ENCODE measurements at places on chromosomes 7 and 10. TPM values are rescaled to one million over a fixed set of nuclear protein-coding genes. Genes with fewer than 3 reads are reported as not detected.

Gene PHKG1
- total RNA-seq: 0.75 TPM

Gene RHEB
- 87.0 TPM for total RNA-seq

Gene C7orf25
- 2.5 TPM for total RNA-seq

Gene SFRP5
- total RNA-seq: not detected

Gene UNCX
- not detected for total RNA-seq

Gene PIP
- total RNA-seq: not detected

Gene TMEM229A
- total RNA-seq: not detected

Gene CNPY1
- not detected for total RNA-seq

Gene SPDYE1
- not detected for total RNA-seq

Gene DNAAF5
- total RNA-seq: 66.3 TPM

Gene ABCB4
- not detected for total RNA-seq

Gene KDM7A
- 3.2 TPM for total RNA-seq

Gene MYL7
- not detected for total RNA-seq

Gene LBX1
- not detected for total RNA-seq

Gene ADARB2
- total RNA-seq: not detected

Gene R3HCC1L
- total RNA-seq: 15.3 TPM

Gene SLC13A1
- not detected for total RNA-seq

Gene NME8
- not detected for total RNA-seq

Gene KNDC1
- not detected for total RNA-seq

Gene CALML3
- not detected for total RNA-seq

Gene ATOH7
- total RNA-seq: not detected

Gene BLNK
- not detected for total RNA-seq

Gene SPDYE16
- not detected for total RNA-seq

Gene CPEB3
- 0.80 TPM for total RNA-seq

Gene MPP7
- 9.1 TPM for total RNA-seq

Gene PRPS1L1
- total RNA-seq: not detected

Gene ASZ1
- total RNA-seq: not detected

Gene EN2
- 2.3 TPM for total RNA-seq

Gene ADAM12
- total RNA-seq: 9.4 TPM

Gene ENTPD1
- total RNA-seq: not detected

Gene SPDYE11
- not detected for total RNA-seq

Gene HOXA4
- total RNA-seq: 2.3 TPM

Gene SNX10
- total RNA-seq: 7.9 TPM

Gene MEST
- 21.1 TPM for total RNA-seq

Gene CLDN3
- 51.6 TPM for total RNA-seq

Gene BTBD16
- not detected for total RNA-seq

Gene TMEM236
- not detected for total RNA-seq

Gene TFEC
- total RNA-seq: 0.15 TPM

Gene GIGYF1
- 25.9 TPM for total RNA-seq

Gene TAS2R40
- total RNA-seq: not detected

Gene CPXM2
- total RNA-seq: not detected

Gene CFAP70
- total RNA-seq: 0.73 TPM

Gene IKZF1
- total RNA-seq: not detected
